ENCODE measurements at places on chromosomes 11 and 22. TPM values are rescaled to one million over a fixed set of nuclear protein-coding genes. Genes with fewer than 3 reads are reported as not detected.
A peak's percentile ranks its signal among the peaks of the same experiment; 100 is the strongest.

The GAS2 gene
- total RNA-seq: 8.6 TPM

The TMEM80 gene
- 11.8 TPM for total RNA-seq

The MADD gene
- 53.8 TPM for total RNA-seq

The EHF gene
- total RNA-seq: 0.41 TPM

The PRODH gene
- 0.82 TPM for total RNA-seq

The STT3A gene
- total RNA-seq: 77.5 TPM

The RIN1 gene
- total RNA-seq: 0.82 TPM

The KCNJ1 gene
- not detected for total RNA-seq

The HBB gene
- 552 TPM for total RNA-seq

The FOLR3 gene
- not detected for total RNA-seq

The ACR gene
- total RNA-seq: not detected

- DNase-seq: no peak
Observed at GRCh38 chr22:27269751-27270543, 531.6 kb downstream of the MN1 start.

GRCh38 chr11:125407046-125407445, 89.0 kb downstream of the FEZ1 start:
- DNase-seq: no peak

DNA sequence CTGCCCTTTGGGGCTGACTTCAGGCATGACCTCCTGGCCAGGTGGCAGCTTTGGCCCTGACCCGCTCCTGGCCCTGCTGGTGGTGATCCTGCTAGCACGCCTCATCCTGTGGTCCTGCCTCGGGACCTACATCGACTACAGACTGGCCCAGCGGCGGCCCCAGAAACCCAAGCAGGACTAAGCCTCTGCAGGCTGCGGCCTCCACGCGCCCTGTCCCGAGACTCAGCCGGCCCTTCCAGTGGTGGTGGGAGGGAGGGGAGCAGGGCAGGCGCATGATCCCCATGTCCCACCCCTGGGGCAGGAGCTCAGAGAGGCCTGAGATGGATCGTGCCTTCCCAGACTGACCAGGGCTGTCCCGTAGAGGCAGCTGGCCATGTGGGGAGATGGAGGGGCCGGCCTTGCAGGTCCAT, 2.1 kb downstream of the SMIM38 start:
- no peak for DNase-seq

GRCh38 chr22:40958299-40958698, 7.1 kb downstream of the RBX1 start:
- DNase-seq: no peak

GRCh38 chr22:22684580-22685561, 40.5 kb downstream of the GGTLC2 start:
- DNase-seq: no peak

GRCh38 chr11:35735903-35736302, 73.3 kb downstream of the TRIM44 start:
- no peak for DNase-seq

- no peak for DNase-seq
Observed at GRCh38 chr11:88188251-88188931, 13.1 kb upstream of the RAB38 start.

DNA sequence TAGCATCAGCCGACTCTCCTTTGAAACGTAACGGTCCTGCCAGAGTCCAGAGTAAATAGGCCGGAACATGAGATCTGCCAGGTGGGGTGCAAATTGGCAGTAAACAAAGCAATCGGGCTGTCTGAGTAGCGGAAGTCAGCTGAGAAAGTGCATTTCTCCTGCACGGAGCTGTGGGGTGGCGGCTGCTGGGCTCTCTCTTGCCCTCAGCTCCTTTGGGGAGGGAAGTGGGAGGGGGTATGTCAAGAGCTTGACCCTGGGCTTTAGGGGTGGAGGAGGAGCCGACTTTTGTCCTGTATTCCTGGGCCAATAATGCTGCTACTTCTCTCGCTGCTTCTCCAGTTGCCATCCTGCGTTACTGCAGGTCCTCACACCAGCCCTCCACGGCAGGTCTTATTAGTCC, 11.6 kb downstream of the GRIK4 start:
- DNase-seq: no peak

- no peak for DNase-seq
Observed at GRCh38 chr11:86255896-86256295, 11.3 kb downstream of the EED start.

GRCh38 chr22:32199341-32199740, 5.5 kb downstream of the RFPL2 start:
- DNase-seq: no peak

GRCh38 chr11:21615955-21616371, 576.9 kb upstream of the ANO5 start:
- no peak for DNase-seq

- DNase-seq: no peak
Observed at GRCh38 chr11:116928102-116928777, 90.8 kb upstream of the APOA1 start.

- no peak for DNase-seq
Observed at GRCh38 chr11:60699284-60699691, at the start of gene MS4A8. MS4A8 (plus strand) TSS chr11:60699612; CDS start chr11:60700861, 1,249 bp downstream.

GRCh38 chr11:69088676-69089146, 40.0 kb downstream of the TPCN2 start:
- DNase-seq: peak; percentile 76

- no peak for DNase-seq
Observed at GRCh38 chr11:85803920-85804319, 7.0 kb downstream of the SYTL2 start.

DNA sequence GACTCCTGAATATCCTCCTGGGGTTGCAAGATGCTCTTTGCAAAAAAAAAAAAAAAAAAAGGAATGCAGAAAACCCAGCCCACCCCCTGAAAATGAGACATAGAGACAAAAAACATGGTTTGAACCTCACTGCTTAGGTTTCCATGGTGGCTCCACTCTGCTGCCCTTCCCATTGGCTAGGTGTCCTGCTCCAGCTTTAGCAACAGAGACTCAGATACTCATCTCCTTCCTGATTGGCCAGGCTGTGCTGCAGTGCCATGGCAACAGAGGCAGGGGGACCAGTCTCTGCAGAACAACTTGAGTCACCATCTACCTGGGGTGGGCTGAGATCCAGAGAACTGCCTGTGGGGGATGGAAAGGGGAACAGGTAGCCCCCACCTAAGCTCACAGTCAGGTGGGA, 17.4 kb upstream of the YWHAH start:
- DNase-seq: peak; percentile 50

- no peak for DNase-seq
Observed at GRCh38 chr11:102522312-102523188, 8.0 kb downstream of the MMP7 start.

GRCh38 chr11:117796872-117797529, at the start of gene DSCAML1:
DSCAML1 (minus strand) TSS chr11:117797216; CDS start chr11:117797079, 137 bp downstream.
- DNase-seq: peak; percentile 82

- no peak for DNase-seq
Observed at GRCh38 chr11:85800595-85801342, 10.2 kb downstream of the SYTL2 start.

DNA sequence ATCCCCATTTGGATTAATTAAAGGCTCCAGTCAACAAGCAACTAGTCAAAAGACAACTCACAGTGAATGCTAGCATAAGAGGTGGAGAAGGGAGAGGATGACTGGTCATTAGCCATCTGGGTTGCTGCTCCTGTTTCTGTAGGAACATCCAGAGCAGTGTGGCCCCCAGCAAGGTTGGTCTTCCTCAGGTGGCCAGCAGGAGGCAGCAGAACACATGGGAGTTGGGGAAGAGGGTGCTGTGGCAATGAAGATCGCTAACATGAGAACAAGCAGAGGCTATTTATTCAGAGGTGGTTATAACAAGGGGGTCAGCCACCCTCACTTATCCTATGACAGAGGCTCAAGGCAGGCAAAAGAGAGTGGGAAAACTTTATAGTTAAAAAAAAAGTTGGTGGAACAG, 21.3 kb downstream of the IZUMO1R start:
- no peak for DNase-seq

- DNase-seq: peak; percentile 93
Observed at GRCh38 chr11:10293423-10294289, at the start of gene SBF2. SBF2 (minus strand) TSS chr11:10294219; CDS start chr11:10294069, 150 bp downstream.

GRCh38 chr11:112477152-112477551, 216.5 kb upstream of the PLET1 start:
- no peak for DNase-seq

DNA sequence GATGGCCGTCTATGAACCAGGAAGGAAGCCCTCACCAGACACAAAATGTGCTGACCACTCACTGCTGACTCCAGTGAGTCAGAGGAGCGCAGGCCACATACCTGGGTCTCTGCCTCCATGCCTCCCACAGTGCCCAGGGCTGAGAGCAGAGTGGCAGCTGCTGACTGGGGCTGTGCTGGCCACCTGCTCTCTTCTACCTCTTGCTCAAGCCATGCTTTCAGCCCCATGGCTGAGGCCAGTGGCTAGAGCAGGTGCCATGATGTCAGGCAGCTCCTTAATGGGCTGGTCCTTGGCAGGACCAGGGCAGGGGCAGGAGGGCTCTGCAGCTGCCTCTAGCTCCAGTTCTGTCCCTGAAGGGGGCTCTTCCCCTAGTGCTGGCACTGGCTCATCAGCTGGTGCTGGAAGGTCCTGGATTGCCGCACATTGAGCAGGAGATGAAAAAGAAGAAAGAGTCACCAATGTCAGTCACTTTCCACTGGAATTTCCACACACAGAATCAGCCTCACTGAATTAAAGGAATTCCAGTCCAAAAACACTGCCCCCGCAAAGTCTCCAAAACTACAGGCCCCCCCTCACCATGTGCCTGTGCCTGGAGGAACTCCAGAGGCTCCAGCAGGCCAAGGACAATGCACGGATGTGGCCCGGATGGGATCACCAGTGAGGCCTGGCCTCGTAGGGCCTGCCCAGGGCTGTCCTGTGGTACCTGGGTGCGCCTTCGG, 86.4 kb downstream of the GGTLC2 start:
- DNase-seq: no peak

GRCh38 chr11:1906611-1907423, 12.7 kb upstream of the TNNT3 start:
- no peak for DNase-seq

GRCh38 chr11:32479291-32479690, 44.0 kb upstream of the WT1 start:
- no peak for DNase-seq

GRCh38 chr11:117980720-117981119, 5.5 kb upstream of the IL10RA start:
- no peak for DNase-seq

DNA sequence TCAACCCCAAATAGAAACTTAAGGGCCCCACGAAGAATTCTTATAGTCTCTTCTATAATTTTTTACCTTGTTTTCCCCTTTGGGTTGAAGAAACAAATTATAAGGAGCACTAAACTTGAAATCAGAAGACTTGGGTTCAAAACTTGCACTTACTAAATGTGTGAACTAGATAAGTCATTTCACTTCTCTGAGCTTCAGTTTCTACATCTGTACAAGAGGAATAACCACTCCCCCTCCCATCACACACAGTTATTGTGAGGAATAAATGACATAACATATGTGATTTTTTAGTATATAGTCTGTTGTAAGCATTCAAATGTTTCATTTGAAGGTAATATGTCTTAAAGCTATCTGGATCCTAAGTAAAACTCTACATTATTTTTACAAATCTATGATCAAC, 78.8 kb downstream of the LIF start:
- no peak for DNase-seq

GRCh38 chr11:8317159-8317558, 53.5 kb upstream of the LMO1 start:
- DNase-seq: no peak

DNA sequence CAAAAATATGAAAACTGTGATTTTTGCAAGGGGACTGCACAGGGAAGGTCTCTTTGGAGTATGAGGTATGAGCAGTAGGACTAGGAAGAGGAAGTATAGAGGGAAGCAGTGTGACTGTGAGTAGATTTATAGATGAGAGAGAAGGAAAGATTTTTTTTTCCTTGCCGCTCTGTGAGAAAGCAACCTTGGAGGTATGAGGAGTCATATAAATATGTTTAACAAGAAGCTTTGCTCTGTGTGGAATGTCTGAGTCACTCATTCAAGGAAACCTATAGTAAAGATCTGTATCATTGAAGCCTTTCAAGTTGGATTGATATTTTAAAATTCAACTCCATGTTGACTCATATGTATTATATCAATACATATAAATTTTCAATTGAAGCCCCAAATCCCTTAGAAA, 26.2 kb downstream of the DNHD1 start:
- no peak for DNase-seq

DNA sequence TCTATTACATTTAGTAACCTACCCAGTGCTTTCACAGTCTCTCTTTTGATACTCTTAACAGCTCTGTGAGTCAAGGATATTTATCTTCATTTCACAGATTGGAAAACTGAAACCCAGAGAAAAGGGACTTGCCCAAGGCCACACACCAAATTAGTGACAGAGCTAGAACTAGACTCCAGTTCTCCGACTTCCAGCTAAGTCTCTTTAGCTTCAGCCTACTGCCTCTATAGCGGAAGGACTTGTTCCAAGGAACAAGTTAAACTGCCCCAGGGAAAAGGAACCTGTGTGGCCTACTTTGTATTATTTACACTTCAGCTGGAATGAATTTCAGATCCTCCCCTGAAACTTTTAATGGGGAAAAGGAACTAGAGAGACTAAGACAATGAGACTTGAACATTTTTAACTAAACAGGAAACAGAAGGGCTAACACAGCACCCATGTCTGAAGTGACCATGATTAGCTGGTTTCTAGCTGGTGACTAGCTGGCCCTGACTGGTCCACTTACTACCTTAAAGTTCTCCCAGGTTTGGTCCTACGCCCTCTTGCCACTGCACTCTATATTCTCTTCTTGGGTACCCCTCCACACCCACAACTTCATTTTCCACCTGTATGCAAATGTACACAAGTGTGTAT, 1.3 kb downstream of the LRRC51 start:
- DNase-seq: no peak

- DNase-seq: no peak
Observed at GRCh38 chr11:107078375-107078774, 60.1 kb upstream of the GUCY1A2 start.

GRCh38 chr11:64285885-64286800, 495 bp downstream of the GPR137 start:
- no peak for DNase-seq

GRCh38 chr11:102552447-102553194, 22.1 kb upstream of the MMP7 start:
- DNase-seq: no peak

- DNase-seq: no peak
Observed at GRCh38 chr11:31809857-31810778, 1.0 kb downstream of the PAX6 start.

DNA sequence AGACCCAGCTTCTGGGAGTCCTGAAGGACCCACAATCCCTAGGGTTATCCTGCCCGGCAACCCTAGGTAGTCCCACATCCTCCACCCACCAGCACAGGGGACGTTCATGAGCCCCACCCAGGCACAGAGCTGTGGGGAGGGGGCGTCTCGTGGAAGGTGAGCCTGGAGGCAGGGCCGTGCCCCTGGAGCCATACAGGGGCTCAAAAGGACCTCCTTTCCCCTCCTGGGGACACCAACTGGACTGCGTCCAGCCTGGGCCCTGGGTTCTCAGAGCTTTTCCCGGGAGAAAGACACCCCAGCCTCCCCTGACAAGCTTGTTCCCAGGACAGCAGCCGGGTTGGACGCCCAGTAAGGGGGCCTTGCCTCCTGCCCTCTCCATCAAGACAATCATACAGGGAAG, 78.4 kb downstream of the BRD1 start:
- DNase-seq: no peak

All from frontal cortex (tissue), 4 donors.